ENCODE measurements at places on chromosomes 5 and 9.

GRCh38 chr9:129610473-129611306 lies 10.2 kb downstream of the C9orf50 start:
- DNase-seq: peak; percentile 34

DNA sequence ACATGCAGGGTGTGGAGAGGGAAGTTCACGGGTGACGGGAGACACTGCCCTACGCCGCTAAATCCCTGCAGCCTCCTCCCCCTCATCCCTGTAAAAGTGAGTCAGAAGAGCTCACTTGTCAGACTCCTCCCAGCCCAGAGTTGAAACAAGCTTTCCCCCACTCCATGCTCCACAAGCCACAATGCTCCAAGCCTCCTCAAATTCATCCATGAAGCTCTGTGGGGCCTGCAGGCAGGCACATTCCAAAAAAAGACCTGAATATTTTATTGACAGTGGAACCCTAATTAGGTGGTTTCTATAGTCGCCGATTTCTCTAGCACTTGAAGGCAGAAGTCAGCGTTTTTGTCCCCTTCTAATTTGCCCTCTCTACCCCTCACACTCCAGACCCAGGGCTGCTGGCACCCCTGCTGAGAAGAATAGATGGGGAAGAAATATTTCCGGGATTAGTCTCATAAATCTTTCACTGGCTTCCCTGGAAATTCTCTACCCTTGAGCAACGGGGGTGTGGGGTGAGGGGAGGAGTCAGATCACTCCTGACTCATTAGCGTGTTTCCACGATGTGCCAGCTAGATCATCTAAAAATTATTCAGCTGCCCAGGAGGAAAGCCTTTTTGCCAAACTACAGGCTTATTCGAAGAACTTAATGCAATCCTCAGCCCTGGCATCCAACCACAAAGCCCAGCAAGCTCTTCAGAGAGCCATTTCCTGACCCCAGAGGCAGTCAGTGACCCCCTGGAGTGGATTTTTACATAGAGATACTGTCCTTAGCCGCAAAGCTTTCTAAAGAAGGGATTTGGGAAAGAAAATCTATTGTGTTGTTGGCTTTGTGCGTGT lies 97.1 kb downstream of the ENC1 start:
- DNase-seq: no peak

- peak; percentile 35 for DNase-seq
Observed at GRCh38 chr5:74394528-74394915, 246.0 kb downstream of the ENC1 start.

GRCh38 chr9:91045041-91045440 lies 243.4 kb downstream of the SYK start:
- DNase-seq: no peak

DNA sequence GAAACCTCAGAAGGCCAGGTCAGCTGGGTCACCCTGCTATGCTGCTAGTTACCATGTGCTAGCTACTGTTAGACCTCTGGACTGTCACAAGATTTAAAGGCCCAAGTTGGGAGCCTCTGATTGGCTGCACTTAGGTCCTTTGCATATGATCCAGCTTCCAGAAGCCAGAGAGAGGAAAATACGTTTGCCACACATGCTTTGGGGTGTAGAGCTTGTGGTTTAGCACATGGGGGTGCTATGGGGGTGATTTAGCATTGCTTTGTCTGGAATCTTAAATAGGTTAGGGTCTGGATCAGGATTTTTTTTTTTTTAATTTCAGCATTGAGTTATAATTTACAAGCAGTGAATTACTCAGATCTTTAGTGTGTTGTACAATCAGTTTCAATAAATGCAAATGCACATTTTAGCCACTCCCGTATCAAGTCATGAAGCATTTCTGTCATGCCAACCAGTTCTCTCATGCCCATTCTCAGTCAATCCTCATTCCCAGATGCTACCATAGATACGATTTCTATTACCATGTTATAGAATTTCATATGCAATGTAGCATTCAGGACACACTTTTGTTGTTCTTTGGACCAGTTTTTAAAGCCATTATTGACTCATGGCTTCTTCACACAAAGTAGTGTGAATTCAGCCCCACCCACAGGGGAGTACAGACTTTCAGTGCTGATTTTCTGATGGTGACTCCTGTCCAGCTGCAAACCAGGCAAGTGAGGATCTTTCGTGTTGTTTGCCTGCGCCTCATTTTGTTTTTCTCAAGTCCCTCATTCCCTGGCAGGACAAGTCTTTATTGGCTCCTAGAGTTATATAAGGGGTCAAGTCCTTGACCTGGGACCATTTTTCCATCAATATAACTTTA lies 250.4 kb downstream of the LRRC70 start:
- DNase-seq: no peak

GRCh38 chr9:83307066-83307724 lies 231.0 kb downstream of the FRMD3 start:
- no peak for DNase-seq

GRCh38 chr5:51686622-51687021 lies 303.4 kb downstream of the ISL1 start:
- no peak for DNase-seq

DNA sequence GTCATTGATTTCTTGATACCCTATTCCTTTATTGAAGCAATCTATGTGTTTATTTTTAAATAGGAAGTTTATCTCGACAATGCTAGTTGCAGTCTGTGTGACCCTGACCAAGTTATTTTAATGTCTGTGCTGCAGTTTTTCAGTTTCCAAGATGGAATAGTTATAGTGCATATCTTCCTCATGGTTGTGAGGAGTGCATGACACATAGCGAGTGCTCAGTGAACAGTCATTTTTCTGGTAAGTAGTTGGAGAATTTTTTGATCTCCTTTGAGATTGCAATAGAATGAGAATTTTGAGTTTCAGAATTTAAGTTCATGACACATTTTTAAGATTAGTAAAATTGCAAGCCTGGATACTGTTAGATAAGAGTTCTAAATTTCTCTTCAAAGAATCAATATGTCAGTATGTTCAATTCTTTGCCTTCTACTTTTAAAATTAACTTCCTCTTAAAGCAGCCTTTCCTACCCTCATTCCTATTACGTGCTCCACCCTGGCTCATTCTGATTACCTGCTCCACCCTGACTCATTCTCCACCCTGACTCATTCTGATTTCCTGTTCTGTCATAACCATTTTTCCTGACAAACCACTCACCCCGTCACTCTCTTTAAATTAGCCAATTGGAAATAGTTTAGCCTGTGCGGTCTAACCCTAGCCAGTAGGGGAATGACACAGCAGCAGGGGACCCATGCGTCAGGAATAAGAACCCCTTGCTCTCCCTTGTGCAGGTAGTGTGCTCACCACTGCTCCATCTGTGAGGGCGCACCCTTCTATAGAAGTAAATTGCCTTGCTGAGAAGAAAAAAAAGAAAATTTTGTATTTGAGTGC lies 30.7 kb downstream of the SPIN1 start:
- no peak for DNase-seq

DNA sequence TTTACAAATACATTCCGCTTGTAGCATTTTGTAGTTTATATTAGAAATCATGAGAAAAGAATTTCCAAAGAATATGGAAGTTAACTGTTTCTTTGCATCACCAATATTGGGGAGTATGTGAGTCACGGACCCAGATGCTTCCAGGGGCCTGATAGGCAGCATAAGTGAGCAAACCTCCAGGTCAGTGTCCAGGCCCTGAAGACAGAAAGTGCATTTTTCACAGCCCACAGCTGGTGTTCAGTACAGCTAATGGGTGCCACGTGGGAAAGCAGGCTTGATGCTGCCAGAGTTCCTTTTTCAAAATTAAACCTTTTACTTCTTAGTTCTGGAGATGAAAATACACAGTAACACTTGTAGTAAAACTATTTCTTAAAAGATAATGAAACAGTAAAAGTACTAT lies 454.4 kb upstream of the ACTBL2 start:
- no peak for DNase-seq

DNA sequence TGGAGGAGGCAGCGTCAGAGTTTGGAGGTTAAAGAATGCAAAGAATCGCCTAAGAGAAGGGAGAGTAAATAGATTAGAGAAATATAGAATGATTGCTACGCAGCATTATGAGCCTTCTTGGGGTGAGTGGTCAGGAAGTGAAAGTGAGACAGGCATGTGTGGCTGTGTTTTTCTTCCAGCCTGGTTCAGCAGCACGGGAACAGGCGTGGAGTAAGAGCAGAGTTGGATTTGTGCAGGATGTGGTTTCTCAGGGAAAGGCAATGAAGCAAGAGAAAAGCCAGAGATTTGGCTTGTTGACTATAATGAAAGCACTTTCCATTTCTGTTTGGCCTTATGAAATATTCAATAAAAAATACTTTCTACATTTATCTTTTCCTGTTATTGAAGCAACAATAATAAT lies 34.3 kb upstream of the FRMD3 start:
- DNase-seq: no peak

DNA sequence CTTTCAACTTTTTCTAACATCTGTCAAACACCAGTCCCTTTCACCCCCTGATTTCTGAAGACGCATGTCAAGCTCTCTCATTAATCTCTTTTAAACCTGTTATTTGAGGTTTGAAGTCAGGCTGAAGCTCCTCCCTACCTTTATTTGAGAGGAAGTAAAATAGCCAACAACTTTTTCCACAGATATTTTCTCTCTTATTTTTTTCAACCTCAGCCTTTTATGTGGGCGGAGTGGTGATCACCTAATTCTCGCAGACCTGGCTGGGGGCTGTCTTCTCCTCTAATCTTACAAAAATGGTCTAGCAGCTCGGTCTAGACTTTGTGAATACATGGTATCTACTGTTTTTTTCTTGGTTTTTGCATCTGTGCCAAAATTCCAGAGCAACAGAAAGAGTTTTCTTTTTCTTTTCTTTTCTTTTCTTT lies 395.7 kb upstream of the ACTBL2 start:
- no peak for DNase-seq

- DNase-seq: no peak
Observed at GRCh38 chr5:88480801-88481499, 212.3 kb upstream of the TMEM161B start.

- DNase-seq: peak; percentile 80
Observed at GRCh38 chr9:112750016-112750763, at the start of gene SNX30. TSS of gene SNX30 (plus strand) at chr9:112750760. CDS start at chr9:112751002, 242 bp downstream.

DNA sequence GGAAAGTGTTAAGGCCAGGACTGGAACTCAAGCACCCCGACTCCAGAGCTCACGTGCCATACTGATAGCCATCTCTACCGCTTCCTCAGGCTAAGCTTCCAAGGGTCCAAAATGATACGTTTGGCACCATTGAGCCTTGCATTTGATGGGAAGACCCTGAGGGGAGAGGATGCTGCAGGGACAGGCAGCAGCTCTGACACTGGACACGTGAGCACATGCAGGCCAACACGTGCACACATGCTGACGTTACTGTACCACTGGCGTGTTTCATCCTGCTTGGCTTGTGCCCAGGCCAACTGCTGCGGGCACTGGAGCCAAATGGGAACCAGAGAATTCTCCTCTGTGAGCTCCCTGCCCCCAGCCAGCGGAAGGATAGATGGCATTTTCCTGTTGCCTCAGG lies 5.2 kb downstream of the FAT2 start:
- DNase-seq: no peak

DNA sequence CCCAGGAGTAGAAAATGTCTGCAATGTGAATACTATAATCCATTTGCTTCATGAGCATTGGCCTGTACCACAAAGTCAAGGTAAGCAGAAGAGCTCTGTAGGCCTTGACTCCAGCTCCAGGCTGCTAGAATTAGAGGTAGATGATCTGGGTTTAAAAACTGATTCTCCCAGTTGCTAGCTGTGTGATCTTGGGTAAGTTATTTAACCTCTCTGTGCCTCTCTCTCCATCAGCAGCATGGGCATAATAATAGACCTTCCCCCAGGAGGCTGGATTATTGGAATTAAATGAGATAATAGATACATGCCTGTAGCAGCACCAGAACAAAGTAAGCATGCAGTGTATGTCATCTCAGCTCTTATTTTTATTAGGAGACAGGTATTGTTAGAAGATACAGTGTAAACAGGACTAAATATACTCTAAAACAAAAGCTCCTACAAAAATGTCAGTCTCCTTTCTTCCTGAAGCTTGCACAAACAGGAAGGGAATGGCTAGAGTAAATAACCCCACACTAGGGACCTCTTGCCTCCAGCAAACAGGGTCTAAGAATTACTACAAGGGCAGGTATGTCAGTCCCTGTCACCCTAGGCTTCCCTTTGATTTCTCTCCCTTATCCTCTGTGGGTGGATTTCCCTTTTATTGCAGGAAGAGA lies 57.5 kb downstream of the PSAT1 start:
- DNase-seq: no peak

DNA sequence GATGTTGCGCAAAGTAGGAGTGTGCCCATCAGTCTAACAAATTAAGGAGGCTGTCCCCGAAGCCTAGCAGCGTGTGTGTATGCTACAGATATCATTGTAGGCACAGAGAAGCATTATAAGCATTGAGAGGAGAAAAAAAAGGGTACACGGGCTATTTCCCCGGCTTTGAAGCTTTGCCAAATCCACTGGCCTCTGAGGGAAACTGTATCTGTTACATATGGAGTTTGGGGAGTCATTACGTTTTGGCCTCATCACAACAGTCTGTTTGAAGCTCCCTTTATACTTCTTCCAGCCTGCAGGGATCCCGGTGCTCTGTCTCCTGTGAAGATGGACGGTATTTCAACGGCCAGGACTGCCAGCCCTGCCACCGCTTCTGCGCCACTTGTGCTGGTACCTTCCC lies 205.9 kb downstream of the RFK start:
- no peak for DNase-seq

DNA sequence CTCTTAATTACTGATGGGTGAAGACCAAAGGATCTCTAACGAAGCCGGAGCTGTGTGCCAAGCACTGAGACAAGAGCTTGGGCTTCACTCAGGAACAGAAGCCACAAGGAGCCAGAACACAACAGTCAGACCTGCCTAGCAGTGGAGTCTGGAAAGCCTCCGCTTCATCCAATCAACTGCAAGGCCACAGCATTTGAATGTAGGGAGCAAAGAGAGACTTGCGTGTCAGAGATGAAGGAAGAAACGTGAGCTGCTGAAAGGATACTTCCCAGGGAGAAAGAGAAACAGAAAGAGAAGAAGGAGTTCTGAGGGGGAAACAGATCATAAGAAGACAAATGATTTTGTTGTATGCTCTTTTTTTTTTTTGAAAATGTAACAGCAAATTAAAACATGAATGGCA lies 43.5 kb downstream of the DDX31 start:
- no peak for DNase-seq

GRCh38 chr5:10323588-10324488 lies 16.1 kb upstream of the CMBL start:
- no peak for DNase-seq

- no peak for DNase-seq
Observed at GRCh38 chr5:95821110-95822021, 1.2 kb downstream of the GLRX start.

DNA sequence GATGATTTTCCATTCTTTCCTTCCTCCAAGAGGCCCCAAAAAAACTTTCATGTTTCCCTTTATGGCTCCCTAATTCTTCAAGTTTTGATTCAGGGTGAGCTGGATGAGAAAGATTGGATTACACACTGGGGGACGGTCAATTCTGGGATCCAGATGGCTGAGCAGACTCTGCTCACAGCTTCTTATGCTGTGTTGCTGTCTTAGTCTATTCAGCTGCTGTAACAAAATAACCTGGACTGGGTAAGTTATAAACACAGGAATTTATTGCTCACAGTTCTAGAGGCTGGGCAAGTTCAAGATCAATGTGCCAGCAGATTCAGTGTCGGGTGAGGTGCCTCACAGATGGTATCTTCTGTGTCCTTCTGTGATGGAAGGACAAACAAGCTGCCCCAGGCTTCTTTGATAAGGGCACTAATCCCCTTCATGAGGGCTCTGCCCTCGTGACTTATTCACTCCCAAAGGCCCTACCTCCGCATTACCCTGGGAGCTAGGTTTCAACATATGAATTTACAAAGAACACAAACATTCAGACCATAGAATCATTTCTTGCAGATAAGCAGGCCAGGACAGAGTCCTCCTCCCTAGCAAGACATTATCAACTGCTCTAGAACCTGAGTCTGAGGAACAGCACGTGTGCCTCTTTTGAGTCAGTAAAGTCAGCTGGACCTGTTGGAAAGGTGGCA lies 23.1 kb upstream of the SMAD5 start:
- DNase-seq: no peak

GRCh38 chr5:8907168-8907868 lies 638.6 kb downstream of the SEMA5A start:
- no peak for DNase-seq
